ENCODE measurements at places on chromosomes 2 and 18.

- DNase-seq, result no peak
Measured at GRCh38 chr2:64832936-64833335, 156.3 kb upstream of the SLC1A4 start.

DNA sequence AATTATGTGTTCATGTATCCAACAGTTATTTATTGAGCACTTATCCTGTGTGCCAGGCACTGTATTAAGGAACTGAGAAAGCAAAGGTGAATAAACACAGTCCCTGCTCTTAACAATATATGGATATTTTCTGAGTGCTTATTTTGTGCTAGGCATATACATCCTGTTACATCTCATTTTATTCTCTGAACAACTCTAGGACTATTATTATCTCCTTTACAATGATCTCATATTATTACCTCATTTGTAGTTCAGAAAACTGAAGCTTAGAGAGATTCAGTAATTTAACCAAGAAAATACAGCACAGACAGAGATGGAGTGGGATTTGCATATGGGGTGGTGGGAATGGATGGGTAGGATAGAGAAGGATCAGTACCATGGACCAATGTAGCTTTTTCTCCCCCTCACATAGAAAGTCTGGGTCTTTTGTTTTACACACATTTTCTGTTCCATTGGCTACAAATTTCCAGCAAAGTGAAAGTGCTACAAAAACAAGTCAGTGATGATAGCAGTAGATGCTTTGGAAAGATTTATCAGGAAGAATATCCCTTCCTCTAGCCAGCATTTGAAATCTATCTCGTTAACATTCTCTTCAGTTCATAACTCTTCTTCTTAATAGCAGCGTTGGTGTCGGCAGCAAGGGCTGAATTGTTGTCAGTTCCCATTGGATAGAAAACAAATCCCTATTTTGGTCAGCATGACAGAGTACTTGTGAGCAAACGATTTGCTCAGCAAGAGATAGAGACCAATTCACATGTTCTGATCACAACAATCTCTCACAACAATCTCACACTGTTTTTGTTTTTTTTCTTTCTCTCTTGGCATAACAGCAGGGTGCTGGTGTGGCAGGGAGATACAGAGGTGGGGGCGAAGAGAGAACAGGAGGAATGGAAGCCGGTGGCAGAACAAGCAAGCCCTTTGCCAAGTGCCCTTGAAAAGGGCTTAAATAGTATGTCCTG is 102.2 kb upstream of the KCTD1 start:
- DNase-seq, result no peak

- no peak for DNase-seq
Measured at GRCh38 chr2:160667811-160668210, 174.2 kb upstream of the RBMS1 start.

DNA sequence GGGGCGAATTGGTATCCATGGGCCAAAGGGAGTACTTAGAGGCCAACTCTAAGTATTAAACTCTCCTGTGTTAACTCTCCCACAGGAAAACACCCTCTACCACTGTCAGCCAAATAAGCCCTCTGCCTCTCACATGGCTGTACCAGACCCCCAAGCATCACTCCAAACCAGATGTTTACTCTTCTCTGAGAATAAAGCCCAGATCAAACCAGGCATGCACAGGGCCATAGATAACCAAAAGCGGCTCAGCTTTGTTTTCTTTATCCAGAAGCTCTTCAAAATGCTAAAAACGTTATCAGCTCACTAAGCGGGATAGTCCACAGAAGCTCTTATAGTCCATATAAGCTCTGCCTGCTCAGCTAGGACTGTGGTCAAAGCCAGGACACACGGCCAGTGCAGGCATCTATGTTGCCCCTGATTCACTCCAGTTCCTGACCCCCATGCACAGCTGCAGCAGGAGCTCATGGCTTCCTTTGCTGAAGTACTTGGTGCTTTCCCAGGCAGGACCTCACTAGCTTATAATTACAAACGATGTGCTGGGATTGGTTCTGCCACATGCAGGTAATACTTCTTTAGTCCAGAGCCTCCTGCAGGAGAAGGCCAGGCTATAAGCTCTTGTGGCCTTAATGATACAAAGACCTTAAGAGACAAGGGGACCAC is 21.0 kb upstream of the SEMA4C start:
- no peak for DNase-seq

GRCh38 chr2:113273027-113273551 is 5.6 kb downstream of the PAX8 start:
- DNase-seq, result no peak

Measured in activated CD4-positive, alpha-beta T cell treated with anti-CD3 and anti-CD28 coated beads, Interleukin-2, amount 50 U/mL, for 24 hours (primary cell).